Posterior cingulate gyrus (tissue), 11 donors: ENCODE measurements at places on chromosomes 11 and 22.

DNA sequence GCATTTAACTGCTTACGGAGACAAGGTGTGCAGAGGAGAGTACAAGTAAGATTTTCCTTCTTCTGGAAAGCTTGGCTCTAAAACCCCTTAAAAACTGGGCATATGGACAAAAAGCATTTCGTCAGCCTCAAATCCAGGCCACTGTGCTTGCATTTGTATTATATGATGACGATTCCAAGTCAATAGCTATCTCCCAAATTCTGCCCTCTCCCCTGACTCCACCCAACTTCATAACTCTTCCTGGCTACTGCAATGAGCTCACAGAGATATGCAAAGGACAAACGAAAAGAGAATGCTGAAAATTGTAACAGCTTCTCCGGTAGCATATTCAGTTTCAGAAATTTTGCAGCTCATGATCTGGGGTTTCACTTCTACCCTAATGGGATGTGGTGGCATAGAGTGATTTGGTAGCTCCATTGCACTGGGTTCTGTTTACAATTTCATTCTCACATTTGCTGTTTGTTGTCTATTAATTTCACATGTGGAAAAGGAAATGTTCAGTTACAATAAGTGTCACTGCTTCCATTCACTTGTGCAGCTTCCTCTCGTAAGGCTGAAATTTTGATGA is 45.6 kb upstream of the CHRM4 start:
- no peak for DNase-seq

DNA sequence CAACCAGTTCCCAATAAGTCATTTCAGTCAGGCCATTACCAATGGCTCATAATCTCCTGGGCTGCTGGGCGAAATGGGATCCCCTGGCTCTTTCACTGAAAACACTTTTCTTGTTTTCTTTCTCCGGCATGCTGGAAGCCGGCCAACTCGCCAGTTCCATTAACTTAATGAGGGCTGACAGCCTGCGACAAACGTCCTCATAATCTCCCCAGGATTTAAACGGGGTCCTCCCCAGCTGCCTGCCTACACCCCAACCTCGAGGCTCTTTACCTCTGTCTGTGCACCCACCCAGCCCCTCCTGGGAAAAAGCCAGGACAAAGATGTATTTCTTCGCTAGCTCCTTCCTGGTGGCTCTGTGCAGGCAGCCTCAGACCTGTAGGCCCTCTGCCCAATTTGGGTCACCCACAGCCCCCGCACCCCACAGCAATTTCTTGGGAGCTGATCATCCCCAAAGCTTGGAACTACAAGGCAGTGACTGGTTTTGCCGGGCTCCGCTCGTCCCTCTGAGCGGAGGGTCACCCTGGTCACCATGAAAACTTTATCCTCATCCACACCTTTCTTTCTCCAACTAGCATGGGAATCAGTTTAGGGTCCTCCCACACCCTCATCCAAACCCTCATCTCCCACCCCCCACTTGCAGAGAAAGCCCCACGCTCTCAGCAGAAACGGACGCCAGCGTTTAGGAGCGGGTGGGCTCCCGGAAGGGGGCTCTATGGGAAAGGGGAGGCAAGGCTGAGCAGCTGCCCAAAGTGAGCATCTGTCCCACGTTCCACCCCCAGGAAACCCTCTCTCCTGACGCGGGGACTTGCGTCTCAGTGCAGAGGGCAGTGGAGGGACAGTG is 51.1 kb upstream of the KCNQ1OT1 start:
- DNase-seq, result peak; percentile 50

DNA sequence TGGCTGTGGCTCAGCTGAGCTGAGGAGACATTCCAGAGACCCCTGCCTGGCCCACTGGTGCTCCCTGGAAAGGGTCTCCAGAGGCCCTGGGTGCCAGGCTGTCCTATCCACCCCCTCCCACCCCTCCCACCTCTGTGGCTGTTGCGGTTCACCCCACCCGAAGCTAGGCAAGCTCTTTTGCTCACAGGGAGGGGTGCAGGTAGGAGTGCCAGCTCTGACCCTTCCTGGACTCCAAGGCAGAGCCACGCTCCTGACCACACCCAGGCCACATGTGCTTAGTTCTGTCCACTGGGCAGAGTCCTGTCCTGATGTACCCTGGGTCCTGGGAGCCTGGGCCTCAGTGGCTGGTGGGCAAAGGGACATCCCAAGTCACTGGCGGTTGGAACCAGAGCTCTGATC is 16.4 kb downstream of the IL17REL start:
- DNase-seq, result no peak

- DNase-seq, result no peak
Observed at GRCh38 chr22:47284822-47285221, 522.4 kb downstream of the TBC1D22A start.

DNA sequence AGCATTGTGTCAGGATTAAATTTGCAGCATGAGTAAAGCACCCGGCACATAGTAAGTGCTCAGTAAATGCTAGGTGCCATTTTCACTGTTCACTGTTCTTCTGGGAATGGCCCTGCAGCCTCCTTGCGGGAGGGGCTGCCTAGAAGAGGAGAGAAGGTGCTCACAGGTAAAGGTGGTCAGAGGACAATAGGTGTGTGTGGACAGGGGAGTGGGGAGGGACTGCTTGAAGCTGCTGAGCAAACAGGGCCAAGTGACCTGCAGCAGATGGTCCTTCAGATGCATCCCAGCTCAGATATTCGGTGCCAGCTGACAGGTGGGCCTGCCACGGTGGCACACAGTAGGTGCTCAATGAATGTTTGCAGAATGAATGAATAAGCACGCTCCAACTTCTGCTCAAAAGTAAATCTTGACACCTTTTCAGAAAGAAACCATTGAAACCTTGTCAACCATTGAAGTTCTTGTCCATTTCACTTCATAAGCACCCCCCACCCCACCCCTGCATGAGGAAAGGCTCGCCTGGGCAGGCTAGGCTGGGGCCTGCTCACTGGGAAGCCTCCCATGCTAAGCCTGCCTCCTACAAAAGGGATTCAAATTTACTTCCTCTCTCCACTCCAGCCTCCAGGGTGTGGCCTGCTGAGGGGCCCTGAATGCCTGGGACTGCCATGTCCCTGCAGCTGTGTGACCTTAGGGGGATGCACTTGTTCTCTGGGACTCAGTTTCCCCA is 1.6 kb downstream of the KIAA0930 start:
- DNase-seq, result no peak
